ENCODE measurements at places on chromosomes 3 and 15. TPM values are rescaled to one million over a fixed set of nuclear protein-coding genes. Genes with fewer than 3 reads are reported as not detected.

Gene DUOXA2
- not detected for total RNA-seq

Gene ABI3BP
- not detected for total RNA-seq

Gene RCCD1
- 28.0 TPM for total RNA-seq

Gene ACAN
- total RNA-seq = not detected

Gene CLSTN2
- not detected for total RNA-seq

Gene MNS1
- total RNA-seq = 0.86 TPM

DNA sequence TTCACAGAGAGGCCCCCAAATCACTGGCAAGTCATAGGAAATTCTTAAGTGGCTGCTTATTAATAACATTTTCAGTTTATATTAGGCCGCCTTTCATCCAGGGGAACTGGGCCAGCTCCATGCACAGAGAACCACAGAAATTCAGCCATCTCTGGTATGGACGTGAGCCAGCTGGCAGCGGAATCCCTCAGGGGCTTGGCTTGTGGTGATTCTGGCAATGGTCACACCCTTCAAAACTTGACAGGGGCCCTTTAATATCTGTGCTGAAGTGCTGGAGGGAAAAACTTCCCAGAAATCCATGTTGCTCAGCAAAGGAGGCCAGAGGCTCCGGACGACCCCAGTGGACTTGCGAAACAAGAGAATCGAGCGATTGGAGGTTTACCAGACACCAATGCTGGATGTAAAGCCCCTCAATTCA lies 11.3 kb downstream of the PRICKLE2 start:
- DNase-seq = no peak

GRCh38 chr3:143850877-143851276 lies 2.6 kb upstream of the SLC9A9 start:
- no peak for DNase-seq

DNA sequence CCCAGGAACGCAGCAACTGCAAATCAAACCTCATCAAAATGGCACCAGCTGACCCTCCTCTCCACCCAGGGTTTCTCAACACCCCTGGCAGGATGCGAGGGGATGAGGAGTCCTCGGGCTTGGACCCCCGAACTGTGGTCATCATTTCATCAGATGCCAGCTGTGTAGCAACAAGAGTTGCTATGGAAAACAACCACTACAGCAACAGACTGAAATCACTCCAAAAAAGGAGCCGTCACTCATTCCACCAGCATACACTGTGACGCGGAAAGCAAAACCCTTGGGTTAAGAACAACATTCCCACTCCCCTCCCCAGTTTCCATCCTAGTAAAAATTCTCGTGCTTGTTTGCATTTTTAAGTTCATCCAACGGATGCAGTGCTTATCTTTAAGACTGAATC lies 40.1 kb downstream of the VGLL4 start:
- no peak for DNase-seq

GRCh38 chr3:123011447-123011846 lies 16.1 kb downstream of the SEMA5B start:
- DNase-seq = no peak

- DNase-seq = peak; percentile 66
These were observed 4.2 kb upstream of the NPHP3 start for GRCh38 chr3:132726341-132726823.

DNA sequence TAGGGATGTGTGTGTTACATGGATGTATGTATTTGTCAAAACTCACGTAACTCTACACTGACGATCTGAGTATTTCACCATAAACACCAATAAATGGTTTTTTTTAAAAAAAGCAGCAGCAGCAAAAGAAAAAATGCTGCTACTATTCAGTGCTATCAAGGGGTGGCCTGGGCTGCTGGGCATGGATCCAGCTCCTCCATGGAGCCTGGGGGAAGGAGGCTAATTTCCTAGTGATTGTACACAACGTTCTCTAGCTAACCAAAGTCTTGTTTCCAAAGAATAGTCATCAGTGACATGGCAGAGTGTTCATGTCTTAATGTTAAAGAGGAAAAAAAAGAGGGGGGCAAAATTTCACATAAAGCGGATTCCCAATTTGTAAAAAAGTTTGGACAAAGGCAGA lies 29.0 kb downstream of the POMGNT2 start:
- DNase-seq = no peak

GRCh38 chr3:113754494-113755159 lies 7.8 kb downstream of the ATP6V1A start:
- no peak for DNase-seq

- no peak for DNase-seq
These were observed 1159.2 kb downstream of the TUSC7 start for GRCh38 chr3:117868766-117869165.

DNA sequence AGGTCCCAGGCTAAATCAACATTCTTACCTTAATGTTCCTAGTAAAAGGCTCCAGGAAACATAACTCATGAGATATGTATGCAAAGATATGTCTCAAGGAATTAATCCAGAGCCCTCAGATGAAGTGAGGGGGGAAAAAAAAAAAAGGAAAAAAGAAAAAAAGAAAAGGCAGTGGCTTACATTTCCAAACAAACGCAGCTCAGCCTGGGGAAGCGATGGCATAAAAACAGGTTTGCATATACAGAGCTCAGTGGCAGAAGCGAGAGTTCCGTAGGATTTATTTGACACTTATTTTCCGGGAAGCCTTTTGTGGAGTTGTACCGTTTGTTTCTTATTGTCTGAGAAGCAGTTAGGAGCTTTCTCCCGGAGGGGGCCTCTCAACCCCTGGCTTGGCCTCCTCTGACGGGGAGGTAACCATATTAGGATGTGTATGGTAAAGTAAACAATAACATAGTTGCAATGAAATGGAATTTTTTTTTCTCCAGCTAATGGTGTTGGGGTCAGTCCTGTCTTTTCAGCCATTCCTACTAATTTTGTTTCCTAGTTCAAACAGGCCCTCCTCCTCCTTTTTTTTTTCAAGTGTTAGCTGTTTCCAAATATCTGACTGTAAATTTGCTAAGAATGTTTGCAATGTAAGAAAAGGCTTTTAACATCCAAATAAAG lies 338.6 kb downstream of the FOXP1 start:
- no peak for DNase-seq

Measured in activated CD4-positive, alpha-beta T cell treated with anti-CD3 and anti-CD28 coated beads, Interleukin-2, amount 10 ng/mL, durations not matched to agents 24 days and 14 days (primary cell).